Common myeloid progenitor, CD34-positive (primary cell): ENCODE measurements at places on chromosomes 3 and 15.

GRCh38 chr15:39728845-39729244 lies 53.8 kb downstream of the FSIP1 start:
- no peak for DNase-seq

DNA sequence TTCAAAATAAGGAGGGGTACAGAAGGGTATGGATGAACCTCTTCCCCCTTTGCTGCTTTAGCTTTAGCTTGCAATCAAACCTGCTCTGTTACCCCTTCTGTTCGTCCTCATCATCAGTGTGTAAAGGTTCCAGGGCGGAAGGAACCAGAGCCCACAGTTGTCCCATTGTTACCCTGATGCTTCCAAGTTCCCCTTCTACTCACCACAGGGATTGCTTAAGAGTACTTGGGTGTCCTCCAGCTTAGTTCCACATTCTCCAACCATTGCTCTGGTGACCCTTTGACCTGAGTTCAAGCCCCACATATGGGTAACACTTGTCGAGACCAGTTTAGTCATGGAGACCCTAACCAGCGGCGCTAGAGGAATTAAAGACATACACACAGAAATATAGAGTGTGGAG lies 1080.1 kb upstream of the ALCAM start:
- no peak for DNase-seq

DNA sequence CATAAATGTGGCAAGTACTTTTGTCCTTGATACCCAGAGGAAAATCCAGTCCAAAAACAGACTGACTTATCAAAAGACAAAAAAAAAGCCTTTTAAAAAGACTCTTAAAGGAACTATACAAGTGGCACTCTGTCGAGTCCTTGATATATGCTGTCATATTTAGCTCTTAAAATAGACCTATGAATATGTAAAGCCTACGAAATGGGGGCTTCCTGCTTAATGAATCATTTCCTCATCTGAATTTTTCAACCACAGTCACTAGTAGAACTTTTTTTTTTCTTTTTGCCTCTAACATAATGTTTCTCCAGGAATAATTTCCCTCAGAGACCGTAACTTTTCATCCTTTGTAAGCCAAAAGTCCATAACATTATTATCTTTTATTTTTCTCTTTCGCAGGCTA lies 95.8 kb downstream of the P3H2 start:
- peak; percentile 29 for DNase-seq

- no peak for DNase-seq
These were observed 197.4 kb downstream of the SLC9A9 start for GRCh38 chr3:143650827-143651226.

DNA sequence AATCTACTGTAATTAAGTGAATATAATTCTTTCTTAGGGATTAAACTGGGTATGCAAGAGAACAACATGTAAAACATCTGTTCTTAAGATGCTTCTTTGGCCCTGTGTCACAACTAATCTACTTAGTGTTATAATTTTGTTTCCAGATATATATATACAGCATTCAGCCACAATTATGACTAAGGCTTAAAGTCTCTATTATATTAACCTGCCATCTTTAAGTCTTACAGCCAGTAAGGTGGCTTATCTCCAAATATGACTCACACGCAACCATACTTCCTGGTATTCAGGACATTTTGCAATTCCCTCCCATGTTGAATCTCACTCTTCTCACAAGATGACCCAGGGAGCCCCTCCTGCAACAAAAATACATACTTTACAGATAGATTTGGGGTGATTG lies 6.6 kb upstream of the KBTBD8 start:
- no peak for DNase-seq

DNA sequence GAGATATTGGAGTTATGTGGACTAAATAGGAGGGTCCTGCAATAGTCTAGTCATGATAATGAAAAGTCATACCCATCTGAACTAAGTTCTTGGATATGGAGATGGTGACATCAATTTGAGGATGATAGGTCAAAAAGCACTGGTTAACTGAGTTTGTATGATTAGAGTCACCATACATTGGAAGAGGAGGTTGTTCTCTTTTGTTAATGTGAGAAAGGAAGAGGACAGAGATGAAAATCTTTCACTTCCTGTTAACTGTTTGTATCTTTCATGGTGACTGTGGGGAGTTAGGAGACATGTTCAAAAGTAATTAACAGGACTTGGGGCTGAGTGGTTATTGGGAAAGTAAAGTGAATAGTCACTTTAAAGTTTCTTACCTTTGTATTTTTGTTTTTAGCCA lies 11.1 kb downstream of the TMEM62 start:
- peak; percentile 6 for DNase-seq

DNA sequence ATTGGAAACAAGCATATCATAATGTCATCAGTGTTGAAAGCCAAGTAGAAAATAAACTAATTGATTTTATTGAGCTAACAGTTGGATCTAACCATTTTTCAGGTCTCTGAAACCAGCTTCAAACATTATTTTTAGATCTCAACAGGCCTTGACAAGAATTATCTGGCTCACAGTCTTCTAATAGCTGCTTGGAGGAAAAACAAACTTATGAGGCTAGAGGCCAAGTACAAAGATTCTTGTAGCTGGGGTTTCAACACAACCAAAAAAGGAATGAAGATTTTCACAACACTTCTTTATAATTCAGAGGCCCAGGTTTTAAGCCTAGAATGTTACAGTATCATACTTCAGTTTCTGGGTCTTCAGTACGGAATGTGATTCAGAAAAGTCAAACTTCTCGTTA lies 3.7 kb downstream of the SETMAR start:
- no peak for DNase-seq

GRCh38 chr3:109553591-109554371 lies 216.4 kb upstream of the DPPA4 start:
- DNase-seq: no peak

DNA sequence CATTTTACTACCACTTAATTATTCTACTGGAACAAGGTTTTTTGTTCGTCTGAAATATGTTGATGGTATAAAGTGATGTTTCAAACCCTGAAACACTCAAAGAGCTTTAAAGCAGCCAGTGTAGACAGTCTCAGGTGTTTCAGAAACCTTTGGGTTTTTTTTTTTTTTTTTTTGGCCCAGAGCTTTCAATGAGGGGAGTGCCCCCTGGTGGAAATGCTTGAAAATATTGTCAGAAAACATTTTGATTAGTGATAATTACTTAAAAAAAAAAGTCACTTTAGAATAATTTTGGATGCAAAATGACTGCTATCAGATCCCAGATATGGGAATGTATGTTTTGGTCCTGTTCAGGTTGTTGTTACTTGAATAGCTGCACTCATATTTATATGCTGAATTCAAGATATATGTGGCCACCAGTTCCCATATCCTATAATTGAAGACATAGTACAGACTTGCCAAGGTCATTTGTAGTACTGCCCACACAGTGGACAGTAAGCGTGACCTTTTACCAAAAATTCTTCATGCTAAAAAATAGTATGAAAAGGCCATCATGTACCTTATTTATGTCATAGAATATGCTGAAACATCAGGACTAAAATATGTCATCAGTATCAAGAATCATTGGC lies 35.9 kb downstream of the SATB1 start:
- peak; percentile 64 for DNase-seq

GRCh38 chr15:89329329-89330084 lies 5.1 kb downstream of the POLG start:
- DNase-seq: peak; percentile 64

GRCh38 chr3:195114786-195115599 lies 156.0 kb downstream of the XXYLT1 start:
- no peak for DNase-seq

DNA sequence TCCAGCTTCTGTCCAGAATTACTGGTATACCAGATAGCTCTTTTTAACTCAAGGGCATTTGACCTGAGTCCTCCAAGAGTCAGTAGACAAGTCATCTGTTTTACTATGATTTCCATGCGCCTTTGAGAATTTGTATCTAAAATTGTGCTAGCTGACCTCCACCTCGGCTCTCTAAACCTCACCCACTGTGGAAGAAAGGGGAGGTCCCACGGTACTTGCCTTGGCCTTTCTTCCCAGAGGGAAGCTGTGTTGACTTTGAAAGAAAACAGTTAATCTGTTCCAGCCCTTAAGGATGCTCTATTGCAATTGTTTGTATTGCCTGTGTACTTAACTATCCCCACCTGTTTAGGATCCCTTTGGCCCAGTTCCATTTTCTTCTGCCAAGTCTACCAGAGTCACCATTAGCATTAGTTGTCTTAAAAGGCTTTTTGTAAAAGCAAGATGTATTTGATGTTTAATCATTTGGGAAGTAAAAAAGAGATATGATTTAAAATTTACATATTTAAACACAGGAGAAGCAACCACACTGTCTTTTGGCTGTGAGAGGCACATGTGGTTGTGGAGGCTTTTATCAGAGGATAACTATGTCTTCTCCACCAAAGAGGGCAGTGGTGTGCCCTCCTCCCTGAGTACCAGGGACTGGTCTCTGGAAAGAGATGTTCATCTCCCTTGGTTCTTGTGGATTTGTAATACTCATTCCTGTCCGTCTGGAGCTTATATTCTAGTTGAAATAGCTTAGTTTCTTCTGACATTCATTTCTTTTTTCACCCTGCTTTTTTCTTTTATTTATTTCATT lies 88.8 kb downstream of the CRTC3 start:
- DNase-seq: no peak

DNA sequence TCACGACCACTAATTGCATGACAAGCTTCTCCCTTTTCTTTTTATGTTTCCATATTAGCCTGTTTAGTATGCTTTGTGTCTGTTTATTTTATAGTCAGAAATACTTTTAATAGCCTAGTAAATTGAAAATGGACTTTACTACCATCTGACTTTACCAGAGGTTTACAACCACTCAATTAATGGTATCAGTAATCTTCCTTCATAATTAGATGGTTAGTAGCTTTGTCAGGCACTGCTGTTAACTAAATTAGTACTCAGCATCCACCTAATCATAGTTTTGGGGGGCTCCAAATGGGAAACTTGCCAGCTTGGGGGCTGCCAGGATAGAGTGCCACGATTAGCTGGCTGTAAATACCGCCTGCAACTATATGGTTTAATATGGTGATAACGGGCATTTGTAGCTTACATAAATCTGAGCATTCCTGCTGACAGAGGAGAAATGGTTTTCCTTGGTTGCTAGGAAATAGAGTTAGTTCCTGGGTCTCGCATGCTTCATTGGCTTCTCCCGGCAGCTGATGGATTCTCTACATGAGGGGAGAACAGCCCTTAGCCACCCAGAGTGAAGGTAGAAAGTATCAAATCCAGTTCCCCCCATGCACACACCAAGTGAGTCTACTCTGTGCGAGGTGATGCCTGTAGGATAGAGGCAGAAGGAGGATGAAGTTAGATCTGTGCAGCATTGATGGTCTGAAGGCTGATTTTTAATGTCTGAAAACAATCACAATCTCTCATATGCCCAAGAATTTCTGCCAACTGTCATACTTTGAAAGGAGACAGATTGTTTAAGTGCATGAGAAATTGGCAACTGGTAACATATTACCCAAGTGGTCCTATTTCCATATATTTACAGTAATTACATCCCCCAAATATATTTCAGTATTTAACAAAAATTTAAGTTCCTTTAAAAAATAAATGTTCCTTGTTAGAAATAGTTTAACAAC lies 326.6 kb upstream of the PROK2 start:
- DNase-seq: no peak

GRCh38 chr3:50010959-50011358 lies 71.0 kb downstream of the RBM6 start:
- DNase-seq: peak; percentile 3

DNA sequence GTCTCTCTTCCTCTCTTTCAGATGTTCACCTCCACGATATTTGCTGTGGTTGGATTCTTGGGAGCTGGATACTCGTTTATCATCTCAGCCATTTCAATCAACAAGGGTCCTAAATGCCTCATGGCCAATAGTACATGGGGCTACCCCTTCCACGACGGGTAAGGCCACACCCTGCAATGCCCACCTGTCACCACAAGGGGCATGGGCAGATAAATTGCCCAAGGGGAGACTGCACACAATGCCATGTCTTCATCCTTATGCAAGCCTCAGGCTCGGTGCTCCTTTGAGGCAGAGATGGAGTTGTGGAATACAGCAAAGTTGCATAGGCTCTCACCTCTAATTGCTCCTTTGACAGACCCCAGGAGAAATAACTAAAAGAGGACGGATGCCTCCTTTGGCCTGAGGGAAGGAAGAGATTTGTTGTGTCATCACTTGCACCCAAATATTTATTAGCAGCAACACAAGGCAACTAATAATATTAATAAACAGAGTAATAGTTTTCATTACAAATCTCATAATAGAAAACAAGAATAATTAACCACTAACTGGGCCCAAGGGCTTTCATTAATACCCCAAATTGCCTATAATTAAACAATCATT lies 13.2 kb downstream of the TM4SF4 start:
- peak; percentile 57 for DNase-seq

DNA sequence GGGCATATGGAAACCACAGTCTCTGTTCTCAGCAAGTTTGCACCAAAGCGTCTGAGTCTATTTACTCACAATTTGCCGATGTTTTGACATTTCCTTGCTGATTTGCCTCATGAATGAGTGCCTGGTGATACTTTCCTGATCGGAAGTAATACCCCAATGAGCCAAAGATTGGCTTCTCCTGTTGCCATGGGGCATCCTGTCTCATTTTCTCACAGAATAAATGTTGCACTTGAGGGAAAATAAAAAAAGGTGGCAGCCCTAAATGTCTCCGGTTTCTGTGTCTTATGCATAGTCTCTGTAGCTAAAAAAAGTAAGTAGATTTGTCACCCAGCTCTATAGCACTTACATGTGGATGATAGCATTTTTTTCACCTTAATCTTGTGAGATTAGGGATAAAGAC lies 73.7 kb upstream of the CADPS start:
- DNase-seq: no peak

GRCh38 chr15:39434751-39435238 lies 146.1 kb upstream of the THBS1 start:
- DNase-seq: no peak

GRCh38 chr3:21836227-21836626 lies 85.2 kb upstream of the ZNF385D start:
- DNase-seq: no peak

- DNase-seq: peak; percentile 94
These were observed 96.1 kb upstream of the CHD2 start for GRCh38 chr15:92803852-92804609.

DNA sequence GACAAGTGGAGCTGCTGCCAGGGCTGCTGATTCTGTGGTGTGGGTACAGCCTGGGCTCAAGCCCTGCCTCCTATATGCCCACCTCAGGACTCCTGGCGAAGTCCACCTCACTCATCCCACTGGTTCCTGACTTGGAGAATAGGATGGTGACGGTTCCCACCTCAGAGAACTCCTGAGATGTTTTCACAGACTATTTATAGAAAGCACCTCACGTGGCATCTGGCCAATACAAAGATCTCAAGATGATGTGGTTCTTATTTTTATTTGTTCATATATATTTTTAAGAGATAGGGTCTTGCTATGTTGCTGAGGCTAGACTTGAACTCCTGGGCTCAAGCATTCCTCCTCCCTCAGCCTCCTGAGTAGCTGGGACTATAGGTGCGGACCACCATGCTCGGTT lies 236.9 kb upstream of the BHLHE40 start:
- DNase-seq: no peak
